T-helper 9 cell (primary cell): ENCODE measurements at places on chromosomes 4 and X.

GRCh38 chr4:169246279-169246678 is 24.5 kb downstream of the SH3RF1 start:
- DNase-seq: no peak

GRCh38 chr4:150130933-150131332 is 52.7 kb downstream of the DCLK2 start:
- no peak for DNase-seq

GRCh38 chr4:37989398-37990260 is 29.4 kb downstream of the PTTG2 start:
- no peak for DNase-seq

DNA sequence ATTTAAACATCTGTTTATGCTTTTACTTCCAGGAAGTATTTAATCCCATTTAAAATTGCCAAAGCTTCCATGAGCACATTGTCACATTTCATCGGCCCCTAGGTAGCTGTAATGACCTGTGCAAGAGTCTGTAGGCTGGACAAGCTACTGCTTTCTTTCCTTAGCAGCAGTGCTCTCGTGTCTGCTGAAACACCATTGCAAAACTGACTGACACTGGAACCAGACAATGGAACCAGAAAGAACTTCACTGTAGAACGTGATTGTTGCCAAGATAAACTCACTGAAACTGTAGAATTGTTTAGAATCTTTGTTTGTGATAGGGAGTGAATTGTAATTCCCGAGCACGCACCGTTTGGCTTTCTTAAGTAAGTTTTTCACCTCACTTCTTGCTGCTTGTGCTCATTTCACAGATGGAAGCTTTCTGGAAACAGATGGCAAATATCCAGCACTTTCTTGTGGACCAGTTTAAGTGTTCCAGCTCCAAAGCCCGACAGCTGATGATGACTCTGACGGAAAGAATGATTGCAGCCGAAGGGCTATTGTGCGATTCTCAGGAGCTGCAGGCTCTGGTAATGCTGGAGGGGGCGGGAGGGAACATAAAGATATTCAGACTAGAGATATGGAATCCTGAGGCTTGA is 36.9 kb downstream of the EVC start:
- no peak for DNase-seq

GRCh38 chrX:105315248-105315647 is 94.8 kb upstream of the TEX13A start:
- DNase-seq: no peak

DNA sequence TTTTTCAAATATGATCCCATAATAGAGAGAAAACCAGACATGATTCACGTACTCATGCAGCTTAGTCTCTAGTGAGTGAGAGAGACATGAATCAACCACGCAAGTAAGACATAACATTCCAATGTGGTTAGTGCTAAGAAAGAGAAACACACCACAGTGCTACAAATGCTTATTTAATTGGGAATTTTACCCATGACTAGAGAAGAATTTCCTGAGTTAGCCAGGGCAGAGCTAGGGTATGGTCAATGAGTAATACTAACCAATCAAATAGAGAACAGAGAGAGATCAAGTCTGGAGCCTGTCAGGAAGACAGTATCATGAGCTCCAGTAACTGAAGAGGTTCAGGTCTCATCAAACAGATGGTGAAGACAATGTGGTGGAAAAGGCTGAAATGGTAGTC is 495.2 kb downstream of the PDGFC start:
- no peak for DNase-seq

GRCh38 chrX:113136836-113137235 is 296.2 kb upstream of the AMOT start:
- no peak for DNase-seq

GRCh38 chr4:82968972-82969371 is 41.7 kb downstream of the LIN54 start:
- no peak for DNase-seq

DNA sequence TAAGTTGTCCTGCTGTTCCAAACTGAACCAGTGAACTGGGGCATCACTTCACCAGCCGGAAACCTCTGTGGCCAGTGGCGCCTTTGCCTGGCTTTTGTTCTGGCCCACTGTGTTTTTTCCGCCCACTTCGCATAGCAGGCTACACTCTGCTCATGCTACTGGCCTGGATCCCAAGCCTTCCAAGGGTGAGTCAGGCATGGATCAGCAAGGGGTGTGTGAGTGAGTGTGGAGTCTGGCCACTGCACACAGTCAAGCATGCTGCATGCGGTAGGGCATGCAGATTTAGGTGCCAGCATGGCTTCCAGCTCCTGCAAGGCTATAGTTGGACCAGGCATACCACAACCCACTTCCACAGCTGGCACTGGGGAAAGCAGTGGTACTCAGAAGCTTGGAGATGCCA is 1967.9 kb downstream of the C4orf33 start:
- DNase-seq: no peak

DNA sequence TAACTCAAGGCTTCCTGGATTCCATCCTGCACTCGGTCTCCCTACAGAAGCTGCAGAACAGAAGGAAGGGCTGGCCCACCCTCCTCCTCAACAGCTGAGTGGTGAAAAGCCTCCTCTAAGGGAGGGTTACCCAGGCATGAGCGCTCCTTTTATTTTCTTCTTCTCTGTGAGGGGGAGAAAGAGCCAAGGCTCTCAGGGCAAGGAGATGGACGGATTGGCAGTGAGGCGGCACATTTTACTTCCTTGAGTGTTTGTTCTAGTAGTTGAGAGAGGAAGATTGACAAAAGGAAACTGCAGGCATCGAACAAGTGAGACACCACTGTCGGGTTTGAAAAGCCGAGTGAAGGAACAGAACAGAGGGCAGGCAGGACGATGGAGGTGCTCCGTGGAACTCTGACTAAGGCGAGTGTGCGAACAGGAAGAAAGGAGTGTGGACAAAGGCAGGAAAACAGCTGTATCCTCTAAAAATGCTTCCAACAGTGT is 38.4 kb upstream of the STS start:
- DNase-seq: no peak

DNA sequence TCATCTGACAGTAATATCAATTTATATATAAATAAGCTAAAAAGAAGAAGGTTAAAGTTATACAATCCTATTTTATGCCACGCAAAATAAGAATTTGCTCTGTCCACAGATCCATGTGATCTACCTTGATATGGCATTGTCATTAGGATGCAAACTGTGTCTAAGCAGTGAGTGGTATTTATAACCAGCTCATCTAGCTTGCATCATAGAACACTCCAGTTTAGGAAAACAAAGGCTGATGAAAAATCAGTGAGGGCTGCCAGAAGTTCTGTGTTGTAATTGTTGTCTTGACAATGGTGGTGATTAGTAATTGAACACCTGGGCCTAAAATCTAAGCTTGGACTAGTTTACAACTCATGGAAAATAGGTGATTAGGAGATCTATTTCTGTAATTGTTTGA is 111.0 kb downstream of the CPE start:
- no peak for DNase-seq

DNA sequence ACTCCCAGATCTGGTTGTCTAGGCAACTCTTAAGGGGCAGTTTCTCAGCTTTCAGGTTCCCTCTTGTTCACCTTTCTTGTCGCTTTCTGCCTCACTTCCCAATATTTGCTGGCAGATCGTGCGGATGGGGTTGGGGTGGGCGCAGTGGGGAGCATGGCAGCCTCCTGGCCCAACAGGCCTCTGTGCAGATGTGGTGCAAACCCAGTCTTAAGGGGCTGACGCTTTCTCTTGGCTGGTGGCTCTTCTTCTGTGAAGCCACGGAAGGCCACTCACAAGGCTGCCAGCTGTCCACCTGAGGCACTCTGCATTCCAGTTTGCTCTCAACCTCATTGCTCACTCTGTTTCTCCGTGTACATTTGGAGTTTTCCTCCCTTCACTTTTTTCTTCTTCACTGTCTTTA is 61.7 kb downstream of the NBDY start:
- DNase-seq: no peak

GRCh38 chrX:43467608-43468234 is 188.4 kb upstream of the MAOA start:
- DNase-seq: no peak

- DNase-seq: no peak
Observed at GRCh38 chr4:15451181-15451865, 18.4 kb upstream of the CC2D2A start.

DNA sequence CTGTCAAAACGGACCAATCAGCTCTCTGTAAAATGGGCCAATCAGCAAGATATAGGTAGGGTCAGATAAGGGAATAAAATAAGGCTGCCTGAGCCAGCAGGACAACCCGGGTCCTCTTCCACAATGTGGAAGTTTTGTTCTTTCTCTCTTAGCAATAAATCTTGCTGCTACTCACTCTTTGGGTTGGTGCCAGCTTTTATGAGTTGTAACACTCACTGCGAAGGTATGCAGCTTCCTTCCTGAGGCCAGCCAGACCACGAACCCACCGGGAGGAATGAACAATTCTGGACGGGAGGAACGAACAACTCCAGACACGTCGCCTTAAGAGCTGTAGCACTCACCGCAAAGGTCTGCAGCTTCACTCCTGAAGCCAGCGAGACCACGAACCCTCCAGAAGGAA is 287.8 kb downstream of the RAPGEF2 start:
- DNase-seq: no peak

GRCh38 chr4:6273661-6273990 is 4.0 kb downstream of the WFS1 start:
- DNase-seq: no peak

DNA sequence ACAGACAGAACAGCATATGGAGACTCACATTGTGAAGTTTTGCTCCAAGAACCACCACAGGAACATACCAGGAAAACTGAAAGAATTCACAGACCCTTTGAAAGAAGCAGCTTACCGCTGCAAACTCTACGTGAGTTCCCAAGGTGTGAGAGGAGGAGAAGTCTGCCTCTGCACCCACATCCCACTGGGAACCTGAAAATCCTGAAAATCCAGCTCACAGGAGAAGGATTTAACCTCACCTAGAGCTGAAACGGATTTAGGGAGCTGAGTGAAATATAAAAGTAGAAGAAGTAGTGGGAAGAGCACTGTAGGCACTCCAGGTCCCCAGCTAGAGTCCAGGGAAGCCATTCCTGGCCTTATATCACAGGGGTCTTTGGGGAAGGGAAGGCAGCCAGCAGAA is 80.0 kb downstream of the FHIP1A start:
- no peak for DNase-seq

- no peak for DNase-seq
Observed at GRCh38 chrX:102712981-102713625, 855 bp downstream of the GPRASP2 start.

GRCh38 chr4:101793397-101793796 is 2.9 kb downstream of the BANK1 start:
- no peak for DNase-seq

DNA sequence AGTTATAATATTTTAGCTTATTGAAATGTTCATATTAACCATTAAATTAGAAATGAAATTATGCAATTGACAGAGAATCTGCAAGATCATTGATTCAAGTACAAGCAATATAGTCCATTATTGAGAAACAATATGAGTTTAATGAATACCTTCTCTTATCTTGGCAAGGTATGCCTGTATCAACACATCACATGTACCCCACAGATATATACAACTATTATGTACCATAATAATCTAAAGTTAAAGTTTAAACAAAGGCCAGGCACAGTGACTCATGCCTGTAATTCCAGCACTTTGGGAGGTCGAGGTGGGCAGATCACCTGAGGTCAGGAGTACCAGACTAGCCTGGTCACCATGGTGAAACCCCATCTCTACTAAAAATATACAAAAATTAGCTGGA is 514.7 kb downstream of the PCDH7 start:
- no peak for DNase-seq

DNA sequence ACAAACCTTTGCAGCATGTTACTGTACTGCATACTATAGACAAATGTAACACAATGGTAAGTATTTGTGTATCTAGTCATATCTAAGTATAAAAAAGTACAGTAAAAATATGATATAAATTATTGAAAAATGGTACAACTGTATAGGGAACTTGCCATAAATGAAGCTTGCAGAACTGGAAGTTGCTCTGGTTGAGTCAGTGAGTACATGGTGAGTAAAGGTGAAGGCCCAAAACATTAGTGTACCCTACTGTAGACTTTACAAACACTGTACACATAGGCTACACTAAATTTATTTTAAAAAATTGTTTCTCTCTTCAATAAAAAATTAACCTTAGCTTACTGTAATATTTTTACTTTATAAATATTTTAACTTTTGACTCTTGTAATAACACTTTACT is 25.8 kb downstream of the SPIN3 start:
- DNase-seq: no peak

- no peak for DNase-seq
Observed at GRCh38 chr4:55830716-55831115, 11.1 kb downstream of the EXOC1L start.

DNA sequence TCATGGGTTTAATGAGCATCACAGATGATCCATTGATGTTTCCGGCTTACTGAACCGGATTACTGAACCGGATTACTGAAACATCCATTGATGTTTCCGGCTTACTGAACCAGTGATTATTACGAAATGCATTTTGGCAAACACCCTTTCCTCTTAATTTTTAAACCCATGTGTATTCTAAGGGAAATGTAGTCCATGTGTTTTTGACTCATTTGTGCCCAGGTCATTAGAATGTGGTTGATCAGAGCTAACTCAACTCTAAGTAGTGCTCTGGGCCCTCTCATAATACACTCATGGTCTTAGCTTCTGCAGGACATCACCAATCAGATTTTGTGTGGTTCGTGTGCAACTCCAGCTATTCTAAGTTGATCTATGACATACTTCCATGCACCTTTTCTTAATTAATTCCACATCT is 141.6 kb downstream of the SPATA18 start:
- no peak for DNase-seq

DNA sequence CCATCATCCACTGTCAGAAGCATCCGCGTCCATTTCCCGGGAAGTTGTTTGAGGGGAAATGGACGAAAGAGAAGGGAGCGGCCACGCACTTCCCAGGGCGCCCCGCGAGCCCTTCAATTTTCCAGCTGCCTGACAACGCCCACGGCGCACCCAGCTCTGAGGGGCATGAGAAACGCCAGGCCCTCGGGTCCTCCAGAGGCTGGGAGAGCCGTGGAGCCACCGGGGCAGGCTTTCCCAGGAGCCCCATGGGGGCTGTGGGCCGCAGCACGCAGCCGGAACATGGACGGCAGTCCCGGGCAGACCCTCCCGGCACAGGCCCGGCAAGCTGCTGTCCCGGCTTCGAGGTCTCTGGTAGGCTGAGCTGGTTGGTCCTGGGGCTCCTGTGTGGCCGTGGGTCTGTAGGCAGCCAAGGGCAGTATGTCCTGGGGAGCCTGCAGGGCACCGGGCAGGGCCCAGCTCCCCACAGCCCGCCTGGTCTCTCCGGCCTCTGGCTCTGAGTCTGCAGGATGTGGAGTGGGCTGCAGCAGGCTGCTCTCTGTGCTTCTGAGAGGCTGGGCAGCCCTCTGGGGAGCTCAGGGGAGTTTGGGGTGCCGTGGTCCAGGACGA is 115.2 kb downstream of the FAM53A start:
- DNase-seq: no peak
